Upper lobe of right lung (tissue), 1 donor: ENCODE measurements at places on chromosomes 6 and 20. TPM values are rescaled to one million over a fixed set of nuclear protein-coding genes. Genes with fewer than 3 reads are reported as not detected.

Gene GPR63
- 0.55 TPM for total RNA-seq

Gene BEND3
- total RNA-seq, result 3.8 TPM

DNA sequence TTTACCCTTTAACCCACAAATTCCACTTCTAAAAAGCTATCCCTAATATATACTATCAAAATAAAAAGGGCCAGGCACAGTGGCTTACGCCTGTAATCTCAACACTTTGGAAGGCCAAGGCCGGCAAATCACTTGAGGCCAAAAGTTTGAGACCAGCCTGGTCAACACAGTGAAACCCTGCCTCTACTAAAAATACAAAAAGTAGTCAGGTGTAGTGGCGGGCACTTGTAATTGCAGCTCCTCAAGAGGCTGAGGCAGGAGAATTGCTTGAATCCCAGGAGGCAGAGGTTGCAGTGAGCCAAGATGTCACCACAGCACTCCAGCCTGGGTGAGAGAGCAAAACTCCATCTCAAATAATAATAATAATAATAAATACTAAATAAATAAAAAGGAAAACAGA lies 82.5 kb downstream of the TRIM27 start:
- no peak for DNase-seq

DNA sequence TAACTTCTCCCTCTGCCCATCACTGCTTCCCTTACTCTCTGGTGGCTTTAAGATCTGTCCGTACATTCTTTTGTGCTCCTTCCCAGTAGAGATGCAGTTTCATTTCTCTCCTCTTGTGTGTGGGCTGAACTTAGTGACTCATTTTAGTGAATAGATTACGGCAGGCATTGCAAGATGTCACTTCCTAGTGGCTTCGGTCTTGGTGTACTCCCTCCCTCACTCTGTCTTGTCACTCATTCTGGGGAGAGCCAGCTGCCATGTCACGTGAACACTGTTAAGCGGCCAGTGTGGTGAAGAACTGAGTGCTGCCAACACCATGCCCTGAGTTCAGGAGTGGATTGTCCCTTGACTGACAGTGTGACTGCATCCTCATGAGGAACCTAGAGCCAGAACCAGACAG lies 115.9 kb downstream of the OTOR start:
- DNase-seq, result no peak

DNA sequence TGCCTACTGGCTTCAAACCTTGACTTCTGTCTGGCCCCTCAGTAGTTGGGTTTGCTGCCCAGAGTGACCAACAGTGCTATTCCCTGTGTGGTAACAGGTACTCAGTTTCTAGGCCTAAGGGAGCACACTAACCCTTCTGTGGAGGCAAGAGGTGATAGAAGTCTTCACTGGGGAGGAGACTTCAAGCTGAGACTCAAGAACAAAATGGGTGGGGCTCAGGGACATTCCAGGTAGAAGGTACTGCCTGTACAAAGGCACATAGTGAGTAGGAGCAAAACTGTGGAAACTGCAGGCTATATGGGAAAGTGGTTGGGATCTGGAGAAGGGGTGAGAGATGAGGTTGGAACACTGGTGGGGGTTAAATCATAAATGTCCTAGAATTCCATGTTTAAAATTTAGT lies 2.3 kb upstream of the SCAND1 start:
- DNase-seq, result no peak

DNA sequence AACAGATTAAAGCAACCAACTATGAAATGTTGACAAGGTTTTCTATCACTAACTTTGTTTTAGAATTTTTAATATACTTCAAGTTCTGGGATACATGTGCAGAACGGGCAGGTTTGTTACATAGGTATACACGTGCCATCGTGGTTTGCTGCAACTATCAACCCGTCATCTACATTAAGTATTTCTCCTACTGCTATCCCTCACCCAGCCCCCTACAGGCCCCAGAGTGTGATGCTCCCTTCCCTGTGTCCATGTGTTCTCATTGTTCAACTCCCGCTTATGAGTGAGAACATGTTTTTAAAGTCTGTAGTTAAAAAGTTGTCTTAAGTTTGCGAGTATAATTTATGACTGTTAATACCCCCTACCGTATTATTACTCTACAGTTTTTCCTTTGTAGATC lies 844.3 kb upstream of the MANEA start:
- DNase-seq, result no peak

DNA sequence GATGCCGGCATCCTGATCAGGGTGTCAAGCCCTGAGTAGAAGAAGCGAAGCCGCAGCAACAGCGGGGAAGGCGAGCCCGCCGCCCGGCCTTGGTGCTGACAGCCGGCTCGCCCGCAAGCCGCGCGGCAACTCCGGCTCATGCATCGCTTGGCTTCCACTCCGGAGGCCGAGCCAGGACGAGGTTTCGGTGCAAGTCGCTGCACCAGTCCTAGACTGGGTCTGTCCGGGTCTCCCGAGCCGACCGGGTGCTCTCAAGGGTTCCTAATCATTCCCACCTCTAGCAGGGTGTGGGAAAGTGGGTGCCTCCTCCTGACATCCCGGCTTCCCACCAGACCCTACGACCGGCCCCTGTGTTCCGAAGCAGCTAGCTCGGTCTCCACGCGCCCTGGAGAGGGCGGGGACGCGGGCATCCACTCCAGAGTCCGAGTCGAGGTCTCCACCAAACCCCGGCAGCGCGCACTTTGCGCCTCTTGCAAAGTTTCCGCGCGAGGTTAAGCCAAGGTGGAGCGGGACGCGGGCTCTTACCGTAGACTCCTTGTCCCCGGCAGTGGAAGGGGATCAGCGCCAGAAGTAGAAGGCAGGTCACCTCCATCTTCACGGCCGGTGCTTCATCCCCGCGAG lies 1.4 kb downstream of the MDGA1 start:
- no peak for DNase-seq

DNA sequence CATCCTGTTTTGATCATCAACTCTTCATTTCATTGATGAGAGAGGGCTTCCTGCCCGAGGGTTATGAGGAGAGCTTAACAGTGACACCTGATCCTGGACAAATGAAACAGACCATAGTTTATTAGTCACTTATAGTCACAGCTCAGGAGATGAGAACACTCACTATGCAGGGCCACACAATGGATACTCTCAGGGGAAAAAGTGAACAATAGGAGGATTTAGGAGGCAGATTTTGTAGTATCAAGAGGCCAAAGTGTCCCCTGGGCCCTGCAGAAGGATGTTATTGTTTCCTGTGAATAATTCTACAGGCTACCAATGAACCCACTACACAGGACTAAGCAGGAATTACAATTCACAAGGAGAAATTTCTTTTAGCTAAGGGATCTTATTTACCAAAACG lies 772.8 kb upstream of the MAN1A1 start:
- no peak for DNase-seq

DNA sequence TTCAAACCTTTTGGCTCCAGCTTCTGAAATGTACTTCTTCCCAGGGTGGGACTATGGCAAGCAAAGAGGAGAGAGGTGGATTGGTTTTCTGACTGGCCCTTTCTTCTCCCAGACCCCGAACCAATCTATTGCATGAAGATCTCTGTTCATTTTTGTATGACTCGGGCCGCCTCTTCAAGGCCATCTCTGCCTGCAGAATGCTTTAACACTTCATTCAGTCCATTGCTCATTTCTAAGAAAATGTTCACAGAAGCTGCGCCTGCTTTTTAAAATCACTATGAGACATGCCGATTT lies 1.6 kb downstream of the VGLL2 start:
- no peak for DNase-seq

DNA sequence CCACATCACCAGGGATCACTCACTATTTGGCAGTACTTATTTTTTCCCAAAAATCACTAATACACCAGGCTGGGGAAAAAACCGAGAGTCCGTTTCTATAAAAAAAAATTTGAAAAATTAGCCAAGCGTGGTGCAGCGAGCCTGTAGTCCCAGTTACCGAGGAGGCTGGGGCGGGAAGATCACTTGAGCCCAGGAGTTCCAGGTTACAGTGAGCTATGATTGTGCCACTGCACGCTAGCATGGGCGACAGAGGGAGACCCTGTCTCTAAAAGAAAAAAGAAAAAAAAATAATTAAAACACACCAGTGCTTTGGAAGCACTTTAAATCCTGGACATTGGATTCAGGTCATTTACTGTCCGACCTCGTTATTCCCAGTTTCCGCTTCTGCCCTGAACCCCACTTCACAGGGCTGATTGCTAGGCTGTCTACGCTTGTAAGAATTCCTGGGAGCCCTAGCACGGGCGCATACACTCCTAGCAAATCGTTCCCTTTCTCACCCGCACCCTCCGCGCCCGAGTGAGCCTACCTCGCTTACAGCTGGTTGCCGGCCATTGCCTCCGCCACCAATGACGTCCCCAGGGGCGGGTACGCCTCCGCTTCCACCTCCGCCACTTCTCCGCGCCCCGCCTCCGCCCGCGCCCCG lies at the start of gene TPMT:
TPMT (minus strand) TSS at position 571 of the 643 bp plus-strand sequence. CDS start 5,950 bp downstream, outside the sequence.
- no peak for DNase-seq

GRCh38 chr6:90294614-90294988 lies 2.0 kb downstream of the BACH2 start:
- DNase-seq, result no peak
